ENCODE measurements at places on chromosomes 16 and 17.

- no peak for DNase-seq
Observed at GRCh38 chr17:83200751-83201150, 121.3 kb downstream of the METRNL start.

GRCh38 chr17:19379361-19380065 lies 1.2 kb downstream of the MAPK7 start:
- no peak for DNase-seq

- no peak for DNase-seq
Observed at GRCh38 chr16:72475688-72476087, 303.7 kb upstream of the PMFBP1 start.

DNA sequence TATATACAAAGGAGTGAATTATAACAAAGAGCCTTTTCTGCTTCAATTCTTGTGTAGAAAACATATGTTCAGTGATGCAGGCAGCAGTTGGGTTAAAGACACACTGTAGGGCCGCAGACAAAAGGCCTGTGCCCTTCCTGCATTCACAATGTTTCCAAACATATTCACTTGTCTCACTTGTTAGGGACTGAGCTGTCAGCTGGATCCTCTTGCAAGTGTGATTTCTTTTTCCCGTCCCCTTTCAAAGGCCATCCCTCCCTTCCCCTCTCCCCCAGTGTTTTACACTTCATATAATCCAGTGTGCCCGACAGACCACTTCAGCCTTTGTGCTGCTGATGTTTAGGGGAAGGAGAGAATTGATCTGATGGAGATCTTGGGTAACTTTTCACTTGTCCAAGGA lies 217.0 kb downstream of the FTO start:
- no peak for DNase-seq

- DNase-seq = no peak
Observed at GRCh38 chr17:79872762-79873161, 33.5 kb upstream of the CBX4 start.

- no peak for DNase-seq
Observed at GRCh38 chr16:47511882-47512281, 50.8 kb downstream of the PHKB start.

DNA sequence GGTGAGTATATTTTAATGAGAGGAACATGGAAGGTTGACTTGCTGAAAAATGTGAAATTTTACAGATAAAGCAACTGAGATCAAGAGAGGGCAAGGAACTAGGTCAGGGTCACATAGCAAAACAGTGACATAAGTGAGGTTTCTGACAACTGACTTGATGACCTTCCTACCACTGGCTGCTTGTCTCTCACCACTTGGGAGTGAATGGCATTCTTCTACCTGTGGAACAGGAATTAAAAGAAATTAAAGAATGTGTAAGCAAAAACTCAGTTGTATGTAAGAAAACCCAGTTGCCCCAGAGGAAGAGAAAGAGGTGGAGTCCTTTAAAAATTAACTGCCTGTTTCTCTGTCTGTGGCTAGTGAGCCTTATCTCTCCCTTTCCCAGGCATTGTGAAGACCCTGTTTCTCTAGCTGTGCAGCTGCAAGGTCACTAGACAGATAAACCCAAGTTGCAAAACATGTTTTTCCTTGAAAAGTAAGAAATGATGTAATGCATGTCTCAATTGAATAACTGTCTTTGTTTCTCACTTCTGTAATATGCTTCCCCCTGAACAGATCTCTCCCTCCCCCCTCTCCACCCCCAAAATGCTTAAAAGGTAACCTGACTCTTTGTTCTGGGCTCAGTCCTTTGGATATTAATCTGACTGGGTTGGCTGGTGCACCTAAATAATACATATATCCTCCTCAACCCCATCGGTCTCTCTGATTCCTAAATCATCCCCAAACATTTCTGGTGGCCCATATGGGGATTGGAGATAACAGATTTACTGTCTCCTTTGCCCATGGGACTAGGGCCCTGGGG lies 23.4 kb downstream of the ACSM1 start:
- no peak for DNase-seq

- DNase-seq = no peak
Observed at GRCh38 chr17:42333053-42333452, 44.8 kb downstream of the STAT5A start.

DNA sequence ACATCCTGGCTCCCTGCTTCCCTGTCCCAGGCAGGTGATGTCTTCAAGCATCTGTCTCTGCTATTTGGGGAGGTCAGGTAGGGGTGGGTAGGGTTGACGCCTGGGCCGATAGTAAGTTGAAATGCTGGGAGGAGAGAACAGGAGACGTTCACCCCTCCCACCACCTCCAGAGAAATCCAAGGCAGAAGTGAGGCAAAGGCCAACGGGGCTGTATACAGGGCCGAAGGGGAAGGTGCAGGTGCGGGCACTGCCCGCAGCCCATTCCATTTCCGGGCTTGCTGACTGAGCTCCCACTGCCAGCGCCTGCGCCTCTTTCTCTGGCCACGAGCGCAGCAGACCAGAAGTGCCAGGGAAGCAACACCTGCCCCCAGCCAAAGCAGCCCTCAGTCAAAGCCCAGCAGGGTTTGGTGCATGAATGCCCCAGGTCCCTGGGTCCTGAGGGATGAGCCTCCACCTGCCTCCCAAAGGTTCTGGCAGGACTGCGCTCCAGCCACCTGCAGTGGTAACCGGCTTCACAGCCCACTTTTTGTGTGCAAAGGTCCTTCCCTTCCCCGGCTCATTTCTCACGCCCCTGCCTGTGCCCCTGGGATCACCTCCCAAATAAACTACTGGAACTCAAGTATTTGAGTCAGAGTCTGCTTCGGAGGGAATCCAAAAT lies 127.6 kb upstream of the TNRC6C start:
- no peak for DNase-seq

DNA sequence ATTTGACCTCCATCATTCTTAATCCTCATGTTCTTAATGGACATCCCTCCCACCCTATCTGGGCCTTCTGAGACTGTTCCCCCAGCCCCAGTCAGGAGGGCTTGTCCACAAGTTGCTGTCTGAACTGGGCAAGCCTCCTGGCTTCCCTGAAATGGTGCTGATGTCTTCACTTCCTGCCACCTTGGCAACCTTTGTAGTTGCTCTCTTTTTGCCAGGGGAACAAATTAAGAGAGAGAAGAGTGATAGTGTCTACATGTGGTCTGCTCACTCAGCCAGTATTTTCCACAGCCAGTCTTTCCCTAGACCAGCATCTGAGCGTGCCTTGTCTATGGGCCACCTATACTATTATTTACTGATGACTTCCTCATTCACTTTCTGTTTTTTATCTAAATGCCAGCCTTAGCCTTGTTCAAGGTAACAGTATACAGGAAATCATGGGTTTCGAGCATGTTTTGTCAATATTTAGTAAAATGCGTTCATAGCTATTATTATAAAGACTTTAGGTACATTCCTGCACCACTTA lies 710.1 kb downstream of the MAF start:
- no peak for DNase-seq

GRCh38 chr16:75402821-75403475 lies 30.4 kb downstream of the CFDP1 start:
- no peak for DNase-seq

GRCh38 chr17:35849469-35850348 lies 19.0 kb downstream of the HEATR9 start:
- peak; percentile 63 for DNase-seq

DNA sequence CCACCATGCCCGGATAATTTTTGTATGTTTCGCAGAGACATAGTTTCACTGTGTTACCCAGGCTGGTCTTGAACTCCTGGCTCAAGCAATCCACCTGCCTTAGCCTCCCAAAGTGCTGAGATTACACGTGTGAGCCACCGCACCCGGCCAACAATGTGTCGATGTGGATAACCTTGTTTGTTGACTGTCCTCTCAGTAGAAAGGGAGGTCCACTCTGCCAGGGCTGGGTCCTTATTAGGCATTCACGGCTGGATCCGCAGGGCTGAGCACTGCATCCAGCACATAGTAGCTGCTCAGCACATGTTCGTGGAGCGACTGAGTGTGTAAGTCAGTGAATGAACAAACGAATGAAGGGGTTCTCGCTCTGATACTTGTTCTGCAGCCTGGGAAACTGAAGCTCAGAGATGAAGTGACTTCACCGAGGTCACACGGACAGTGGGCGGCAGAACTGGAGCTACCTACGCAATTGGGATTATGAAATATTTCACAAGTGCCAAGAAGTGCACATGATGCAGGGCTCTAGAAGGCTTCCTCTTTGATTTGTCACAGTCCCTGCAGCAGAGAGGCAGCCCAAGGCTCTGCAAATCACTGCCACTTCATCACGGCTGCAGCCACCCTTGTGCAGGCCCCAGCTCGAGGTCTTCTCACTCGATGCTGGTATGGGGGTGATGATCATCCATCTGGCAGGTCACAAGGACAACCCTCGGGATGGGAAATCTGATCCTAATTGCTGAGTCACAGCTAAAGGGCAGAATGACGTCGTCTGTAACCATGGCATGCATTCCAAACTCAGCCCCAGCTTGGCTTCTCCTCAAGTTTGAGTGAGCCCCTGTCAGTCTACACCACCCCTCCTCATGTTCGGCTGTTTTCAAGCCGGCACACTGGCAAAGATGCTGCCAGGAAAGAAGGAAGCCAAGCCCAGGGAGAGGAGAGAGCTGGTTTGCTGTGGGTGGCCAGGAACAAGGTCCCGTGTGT lies 28.0 kb upstream of the SNN start:
- no peak for DNase-seq

GRCh38 chr17:41975099-41976083 lies 8.8 kb downstream of the CNP start:
- no peak for DNase-seq

DNA sequence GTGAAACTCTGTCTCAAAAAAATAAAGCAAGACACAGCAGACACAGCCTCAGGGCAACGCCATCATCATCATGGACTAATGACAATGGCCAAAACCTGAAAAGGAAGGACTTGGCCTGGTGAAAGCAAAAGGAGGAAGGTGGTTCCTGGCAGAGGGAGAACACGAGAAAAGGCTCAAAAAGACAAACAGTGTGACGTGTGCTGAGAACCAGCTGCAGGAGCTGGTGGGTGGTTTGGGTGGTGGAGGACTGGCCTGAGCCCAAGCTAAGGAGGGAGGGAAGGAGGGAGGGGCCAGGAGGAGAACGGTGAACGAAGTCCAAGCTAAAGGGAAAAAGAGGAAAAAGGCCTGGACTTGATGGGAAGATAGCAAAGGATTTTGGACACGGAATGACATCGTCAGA lies 85.1 kb downstream of the SLC39A11 start:
- DNase-seq = no peak

- no peak for DNase-seq
Observed at GRCh38 chr16:72113616-72113945, 19.9 kb downstream of the DHX38 start.

GRCh38 chr16:2999929-3000328 lies 12.8 kb upstream of the CLDN9 start:
- DNase-seq = no peak

GRCh38 chr16:54193665-54194333 lies 92.8 kb downstream of the IRX3 start:
- DNase-seq = peak; percentile 8

DNA sequence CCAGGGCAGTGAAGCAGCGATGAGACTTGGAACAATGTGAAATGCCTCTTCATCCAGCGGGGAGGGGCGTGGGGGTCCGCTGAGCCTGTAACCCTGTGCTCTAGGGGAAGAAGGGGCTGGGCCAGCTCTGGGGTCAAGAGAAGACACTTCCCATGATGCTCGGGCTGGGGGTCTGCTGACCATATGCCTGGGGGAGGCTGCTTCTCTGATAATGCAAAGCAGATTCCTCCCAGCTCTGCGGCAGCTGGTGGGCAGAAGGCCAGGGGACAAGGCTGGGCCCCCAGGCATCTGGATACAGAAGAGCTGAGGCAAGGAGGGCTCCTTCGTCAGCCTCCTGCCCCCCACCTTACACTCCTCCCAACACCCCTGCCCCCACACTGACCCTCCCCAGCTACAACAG lies 24.7 kb downstream of the NGFR start:
- DNase-seq = no peak

DNA sequence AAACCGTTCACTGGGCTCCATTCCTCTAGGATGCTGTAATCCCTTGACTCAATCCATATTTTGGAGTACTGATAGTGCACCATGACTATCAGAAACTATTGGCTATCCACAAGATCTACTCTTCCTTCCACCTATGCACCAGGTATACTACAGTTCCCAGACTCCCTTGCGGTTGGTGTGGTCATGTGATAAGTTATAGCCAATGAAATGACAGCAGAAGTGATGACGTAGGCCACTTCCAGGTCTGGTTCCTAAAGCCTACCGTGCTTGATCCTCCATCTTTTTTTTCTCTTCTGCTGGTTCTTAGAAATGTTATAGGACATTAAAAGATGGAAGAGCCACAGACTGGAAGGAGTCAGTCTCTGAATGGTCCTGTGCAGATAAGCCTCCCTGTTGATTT lies 278.8 kb upstream of the C16orf82 start:
- DNase-seq = no peak

DNA sequence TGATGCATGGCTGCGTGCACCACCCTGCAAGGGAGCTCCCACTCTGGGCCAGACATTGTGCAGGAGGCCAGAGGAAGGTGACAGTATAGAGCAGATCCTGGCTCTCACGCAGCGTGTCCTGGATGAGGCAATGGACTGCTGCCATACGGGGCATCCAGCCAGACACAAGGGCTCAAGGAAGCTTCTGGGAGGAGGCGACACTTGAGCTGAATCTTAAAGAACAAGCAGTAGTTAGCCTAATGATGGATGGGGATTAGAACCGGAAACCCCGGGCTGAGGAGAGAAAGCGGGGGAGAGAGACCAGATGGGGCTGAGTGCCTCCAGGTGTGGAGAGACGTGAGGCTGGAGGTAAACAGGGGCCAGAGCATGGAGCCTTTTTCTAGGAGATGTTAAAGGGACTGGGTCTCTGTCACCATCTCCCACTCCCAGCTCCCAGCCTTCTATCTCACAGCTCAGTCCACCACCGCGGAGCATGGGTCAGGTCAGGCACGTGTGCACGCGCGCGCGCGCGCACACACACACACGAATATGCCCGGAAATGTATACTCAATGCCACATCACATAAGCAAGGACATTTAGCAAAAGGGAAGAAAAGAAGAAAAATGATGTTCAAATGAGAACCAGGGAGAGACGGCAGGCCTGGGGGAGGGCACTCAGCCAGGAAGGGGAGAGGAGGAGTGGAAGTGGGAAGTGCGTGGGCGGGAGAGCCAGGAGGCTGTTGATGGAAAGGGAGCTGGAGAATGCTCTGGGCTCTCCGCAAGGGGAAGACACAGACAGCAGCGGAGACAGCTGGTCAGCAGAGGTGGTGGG lies 46.3 kb downstream of the CCDC42 start:
- DNase-seq = no peak

DNA sequence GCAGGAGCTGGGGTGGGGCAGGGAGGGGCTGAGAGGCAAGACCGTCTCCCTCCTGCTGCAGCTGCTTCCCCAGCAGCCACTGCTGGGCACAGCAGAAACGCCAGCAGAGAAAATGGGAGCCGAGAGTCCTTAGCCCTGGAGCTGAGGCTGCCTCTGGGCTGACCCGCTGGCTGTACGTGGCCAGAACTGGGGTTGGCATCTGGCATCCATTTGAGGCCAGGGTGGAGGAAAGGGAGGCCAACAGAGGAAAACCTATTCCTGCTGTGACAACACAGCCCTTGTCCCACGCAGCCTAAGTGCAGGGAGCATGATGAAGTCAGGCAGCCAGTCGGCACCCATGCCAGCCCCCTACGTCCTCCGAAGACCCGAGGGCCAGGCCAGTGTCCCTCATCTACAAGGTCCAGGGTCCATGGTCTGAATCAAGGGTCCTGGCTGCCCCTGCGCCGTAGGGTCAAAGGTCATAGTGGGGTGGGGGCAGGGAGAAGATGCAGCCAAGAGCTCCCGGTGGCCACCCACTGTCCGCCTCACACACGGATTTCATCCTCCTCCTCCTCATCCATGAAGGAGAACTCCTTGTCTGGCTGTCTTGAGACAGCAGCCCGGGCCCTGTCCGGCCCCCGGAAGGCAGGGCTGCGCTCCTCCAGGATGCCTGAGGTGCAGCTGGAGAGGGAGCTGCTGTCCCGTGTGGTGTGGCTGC lies 23.4 kb upstream of the CPSF4L start:
- no peak for DNase-seq

GRCh38 chr17:81957691-81958432 lies 3.1 kb downstream of the NOTUM start:
- no peak for DNase-seq
